ENCODE measurements at places on chromosomes 12 and 14.

DNA sequence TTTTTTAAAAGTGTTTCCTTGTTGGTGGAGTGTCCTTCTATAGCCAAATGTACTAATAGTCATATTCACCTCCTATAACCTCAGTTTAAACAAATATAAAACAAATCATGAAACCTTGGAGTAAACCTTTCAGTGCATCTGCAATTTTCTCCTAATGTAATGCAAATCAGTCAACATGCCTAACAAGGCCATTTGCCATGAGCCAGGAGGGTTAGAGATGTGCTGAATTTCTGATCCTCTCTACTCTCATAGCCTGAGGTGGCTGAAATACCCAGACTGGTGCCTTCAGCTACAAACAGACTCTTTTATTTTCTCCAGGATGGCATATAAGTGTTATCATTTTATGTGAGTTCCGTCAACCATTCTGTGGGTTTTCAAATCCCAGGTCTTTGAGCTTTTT, 908.1 kb downstream of the GALC start:
- no peak for DNase-seq

DNA sequence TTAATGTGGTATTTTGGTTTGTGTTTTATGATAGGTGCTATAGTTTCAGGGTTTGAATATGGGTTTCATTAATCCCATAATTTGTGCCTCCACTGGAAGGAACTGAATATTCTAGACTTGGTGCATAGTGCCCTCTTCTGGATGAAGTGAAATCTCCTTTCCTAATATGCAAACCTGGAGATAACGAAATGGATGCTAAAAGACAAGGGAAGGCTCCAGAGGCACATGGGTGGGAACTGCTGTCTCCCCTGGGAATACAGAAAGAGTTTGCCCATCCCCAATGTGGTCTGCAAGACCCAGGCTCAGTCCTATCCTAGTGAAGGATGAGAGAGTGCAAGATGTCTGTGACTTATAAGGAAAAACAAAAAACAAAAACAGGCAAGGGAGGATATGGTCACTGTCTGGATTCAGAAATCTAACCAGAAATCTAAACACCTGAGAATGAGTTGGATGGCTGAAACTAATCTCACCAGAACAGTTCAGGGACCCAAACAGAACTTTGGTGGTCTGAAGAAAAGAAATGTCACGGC, 142.3 kb upstream of the TMPO start:
- no peak for DNase-seq

GRCh38 chr12:119181202-119181601, 2.5 kb downstream of the HSPB8 start:
- no peak for DNase-seq

- no peak for DNase-seq
These were observed 66.3 kb downstream of the GPR135 start for GRCh38 chr14:59398841-59399240.

DNA sequence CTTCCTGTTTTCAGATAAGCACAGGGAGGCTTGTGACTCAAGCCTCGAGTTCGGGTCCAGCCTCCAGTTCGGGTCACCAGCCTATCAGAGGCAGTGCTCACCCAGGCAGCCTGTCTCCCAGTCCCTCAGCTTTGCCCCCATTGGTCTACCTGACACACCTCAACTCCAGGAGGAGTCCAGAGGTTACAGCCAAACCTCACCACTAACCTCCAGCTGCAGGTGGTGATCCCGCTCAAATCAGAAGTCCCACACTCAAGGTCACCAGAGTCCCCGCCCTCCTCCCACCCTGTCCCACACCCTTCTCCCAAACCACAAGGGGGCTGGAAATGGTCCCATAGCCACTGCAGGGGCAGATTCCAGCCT, 42.1 kb downstream of the KDM2B start:
- DNase-seq, result no peak

DNA sequence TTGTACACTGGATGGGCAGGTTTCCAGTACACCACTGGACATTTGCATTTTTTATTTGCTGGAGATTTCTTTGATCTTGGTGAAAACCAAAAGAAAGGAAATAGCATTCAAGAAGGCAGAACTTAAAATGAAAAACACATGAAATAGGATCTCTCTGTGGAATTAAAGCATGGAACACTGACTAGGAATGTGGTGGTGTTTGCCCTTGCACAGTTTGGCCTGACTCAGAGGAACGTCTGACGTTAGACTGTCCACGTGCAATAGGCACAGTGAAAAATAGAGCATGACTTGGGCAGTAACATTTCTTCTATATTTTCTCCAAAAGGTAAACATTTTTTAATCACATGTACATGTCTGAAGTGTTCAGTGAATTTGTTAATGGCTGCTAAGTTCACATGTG, 474.1 kb upstream of the PRICKLE1 start:
- no peak for DNase-seq

- no peak for DNase-seq
These were observed 89.9 kb downstream of the ADAMTS20 start for GRCh38 chr12:43462080-43462479.

- no peak for DNase-seq
These were observed 11.6 kb upstream of the PTPRB start for GRCh38 chr12:70648831-70649230.

GRCh38 chr12:9673404-9674225, 4.1 kb downstream of the CLEC2D start:
- no peak for DNase-seq

DNA sequence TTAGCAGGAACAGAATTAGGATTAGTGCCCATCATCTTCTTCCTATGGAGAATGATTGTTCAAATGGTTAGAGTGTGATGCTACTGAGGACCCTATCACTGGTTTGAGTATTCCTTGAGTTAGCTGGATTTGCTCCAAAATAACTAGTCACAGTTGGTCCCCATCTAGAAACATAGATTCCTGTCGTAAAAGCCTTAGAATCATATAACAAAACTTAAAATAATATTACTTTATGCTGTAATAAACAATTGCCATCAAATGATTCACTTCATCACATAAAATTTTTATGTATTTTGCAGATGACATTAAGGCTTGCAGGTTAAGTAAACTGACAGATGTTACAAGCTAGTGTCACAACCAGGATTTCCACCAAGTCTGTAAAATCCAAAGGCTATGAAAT, 209.8 kb downstream of the CCER1 start:
- no peak for DNase-seq

DNA sequence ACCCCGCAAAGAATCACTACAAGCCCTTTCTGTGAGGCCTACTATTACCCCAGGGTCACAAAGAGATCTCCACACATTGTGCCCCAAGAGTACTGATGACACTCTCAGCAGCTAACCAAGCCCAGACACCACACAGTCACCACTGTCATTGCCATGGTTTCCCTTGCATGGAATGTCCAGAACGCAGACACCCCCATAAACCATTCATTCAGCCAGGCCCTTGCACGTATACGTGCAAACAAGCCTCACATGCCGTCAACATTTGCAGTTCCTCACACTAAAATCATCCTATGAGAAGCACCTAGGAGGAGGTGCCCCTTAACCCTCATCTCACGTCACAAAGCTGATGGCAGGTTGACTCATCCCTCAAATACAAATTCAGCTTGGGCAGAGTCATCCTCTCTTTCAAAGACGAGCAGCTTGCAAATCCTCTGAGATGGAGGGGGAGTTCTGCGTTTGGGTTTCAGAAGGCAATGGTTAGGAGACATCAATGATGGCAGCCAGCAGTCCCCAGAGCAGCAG, 17.1 kb upstream of the KRT77 start:
- DNase-seq, result no peak

- DNase-seq, result no peak
These were observed 2.7 kb upstream of the GALNT6 start for GRCh38 chr12:51393676-51394545.

DNA sequence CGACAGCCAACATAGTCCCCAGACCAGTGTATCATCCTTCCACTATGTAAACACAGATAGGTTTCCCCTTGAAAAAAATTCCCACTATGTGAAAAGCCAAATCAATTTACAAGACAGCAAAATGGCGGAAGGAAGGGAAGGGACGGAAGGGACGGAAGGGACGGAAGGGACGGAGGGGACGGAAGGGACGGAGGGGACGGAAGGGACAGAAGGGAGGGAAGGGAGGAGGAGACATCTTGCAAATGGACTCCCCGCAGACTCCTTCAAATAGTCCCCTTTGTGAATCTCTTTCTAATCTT, 75.3 kb downstream of the NINJ2 start:
- DNase-seq, result no peak

GRCh38 chr12:110844551-110845338, 2.0 kb upstream of the CCDC63 start:
- DNase-seq, result no peak

- no peak for DNase-seq
These were observed 928.2 kb downstream of the NRXN3 start for GRCh38 chr14:79098324-79098723.

GRCh38 chr14:29805415-29806123, 122.1 kb downstream of the PRKD1 start:
- DNase-seq, result no peak

- no peak for DNase-seq
These were observed 6.4 kb downstream of the LTBP2 start for GRCh38 chr14:74605531-74606223.

DNA sequence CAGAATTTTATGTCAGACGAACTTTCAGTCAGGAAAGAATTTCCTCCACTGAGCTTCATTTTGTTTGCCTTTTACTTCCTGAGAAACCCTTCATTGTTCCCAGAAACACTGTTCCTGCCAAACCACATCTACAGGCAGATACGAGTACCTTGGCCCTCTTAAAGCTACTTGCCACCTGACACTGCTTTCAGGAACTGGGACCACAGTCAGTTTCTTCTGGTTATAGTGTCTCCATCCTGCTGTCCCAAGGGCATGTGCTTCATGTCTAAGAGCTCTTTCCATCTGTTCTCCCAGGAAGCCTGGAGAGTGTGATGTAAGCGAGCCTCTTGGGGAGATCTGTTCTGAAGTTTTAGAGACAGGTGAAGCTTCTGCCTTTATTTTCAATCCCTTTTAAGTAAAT, 161.7 kb upstream of the PLEKHA5 start:
- no peak for DNase-seq

DNA sequence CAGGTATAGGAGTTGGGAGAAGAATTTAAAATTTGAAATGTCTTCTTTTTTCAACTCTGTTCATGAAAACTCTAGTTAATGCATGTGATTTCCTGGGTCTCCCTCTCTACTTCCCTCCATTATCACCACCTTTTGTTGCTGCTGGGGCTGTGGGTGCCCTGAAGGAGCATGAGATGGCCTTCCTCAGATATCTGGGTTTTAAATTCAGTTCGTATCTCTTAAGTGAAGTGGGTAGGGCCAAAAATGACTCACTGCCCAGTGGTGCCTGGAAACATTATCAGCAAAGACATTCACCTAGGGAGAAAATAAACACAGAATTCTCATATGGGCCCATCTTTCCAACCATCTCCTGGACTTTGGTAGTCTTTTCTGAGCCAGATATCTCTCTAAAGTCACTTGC, 234.9 kb upstream of the PLEKHG7 start:
- DNase-seq, result no peak

DNA sequence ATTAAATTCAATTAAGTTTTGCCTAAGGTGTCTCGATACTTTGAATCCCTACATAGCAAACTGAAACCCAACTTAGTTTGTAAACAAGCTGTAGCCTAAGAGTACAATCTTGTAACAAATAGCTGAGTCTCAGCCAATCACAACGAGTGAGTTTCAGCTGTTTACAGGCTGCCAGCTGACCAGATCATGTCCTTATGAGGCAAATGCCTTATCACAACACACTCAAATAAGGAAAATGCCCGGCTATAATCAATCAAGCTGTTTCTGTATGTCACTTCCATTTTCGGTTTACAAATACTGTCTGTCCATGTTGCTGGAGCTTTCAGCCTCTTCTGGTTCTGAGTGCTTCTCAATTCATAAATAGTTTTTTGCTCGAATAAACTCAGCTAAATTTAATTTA, 943.8 kb downstream of the SLC16A7 start:
- no peak for DNase-seq

All from stimulated activated CD4-positive, alpha-beta T cell treated with anti-CD3 and anti-CD28 coated beads, Interleukin-1b, Interleukin-23, amount 100 ng/mL, for 1 hour (primary cell).